ENCODE measurements at places on chromosomes 7 and 10.

DNA sequence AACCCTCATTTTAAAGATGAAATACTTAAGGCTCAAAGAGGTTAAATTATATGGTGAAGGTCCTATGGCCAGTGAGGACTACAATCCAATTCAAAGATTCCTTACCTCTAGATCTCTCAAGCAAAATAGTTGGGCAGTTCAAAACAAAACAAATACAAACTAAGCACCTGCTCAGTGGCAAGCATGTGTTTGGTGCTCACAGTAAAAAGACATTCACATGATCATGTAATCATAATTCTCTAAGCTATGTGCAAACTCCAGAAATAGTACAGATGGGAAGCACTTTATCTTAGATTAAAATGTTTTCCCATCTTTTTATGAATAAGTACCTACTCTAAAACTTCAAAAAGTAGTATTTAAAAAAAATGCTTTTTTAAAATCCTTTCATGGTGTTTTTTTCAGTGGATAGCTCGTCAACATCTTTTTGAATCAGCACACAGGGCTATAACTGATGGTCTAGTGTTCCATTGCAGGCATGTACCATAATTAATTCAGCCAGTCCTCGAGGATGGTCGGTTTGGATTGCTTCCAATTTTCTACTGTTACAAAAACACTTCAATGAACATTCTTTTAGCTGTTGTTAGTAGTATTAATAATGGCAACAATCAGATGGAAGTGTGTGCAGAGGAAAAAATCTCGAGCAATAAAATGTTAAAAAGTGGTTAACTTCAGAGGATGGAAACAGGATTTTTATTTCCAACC, 58.4 kb downstream of the CHCHD3 start:
- DNase-seq = no peak

DNA sequence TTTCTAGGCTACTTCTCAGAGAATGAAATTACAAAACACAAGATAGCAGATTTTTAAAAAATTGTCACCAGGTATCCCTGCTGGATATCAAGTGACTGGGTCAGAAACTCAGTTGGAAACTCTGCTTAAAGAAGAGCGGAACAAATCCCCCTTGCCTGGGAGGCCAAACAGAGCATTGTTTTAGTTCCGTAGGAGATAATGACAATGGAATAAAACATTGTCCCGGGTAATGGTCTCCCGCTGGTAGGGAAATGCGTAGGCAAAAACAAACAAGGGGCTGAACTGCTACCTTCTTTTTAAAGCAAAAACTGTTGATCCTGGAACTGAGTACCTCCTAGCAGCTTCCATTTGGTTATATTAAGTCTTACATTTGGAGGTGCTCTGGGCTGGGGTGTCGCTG, 21.3 kb upstream of the VAX1 start:
- no peak for DNase-seq

- no peak for DNase-seq
Observed at GRCh38 chr10:43336641-43337318, 34.7 kb upstream of the FXYD4 start.

- no peak for DNase-seq
Observed at GRCh38 chr7:14507617-14508016, 394.9 kb downstream of the DGKB start.

DNA sequence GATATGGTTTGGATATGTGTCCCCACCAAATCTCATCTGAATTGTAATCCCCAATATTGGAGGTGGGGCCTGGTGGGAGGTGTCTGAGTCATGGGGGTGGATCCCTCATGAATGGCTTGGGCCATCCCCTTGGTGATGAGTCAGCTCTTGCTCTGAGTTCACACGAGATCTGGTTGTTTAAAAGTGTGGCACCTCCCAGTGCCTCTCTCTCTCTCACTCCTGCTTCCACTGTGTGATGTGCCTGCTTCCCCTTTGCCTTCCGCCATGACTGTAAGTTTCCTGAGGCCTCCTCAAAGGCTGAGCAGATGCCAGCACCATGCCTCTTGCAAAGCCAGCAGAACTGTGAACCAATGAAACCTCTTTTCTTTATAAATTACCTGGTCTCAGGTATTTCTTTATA, 4.8 kb upstream of the GCK start:
- no peak for DNase-seq

DNA sequence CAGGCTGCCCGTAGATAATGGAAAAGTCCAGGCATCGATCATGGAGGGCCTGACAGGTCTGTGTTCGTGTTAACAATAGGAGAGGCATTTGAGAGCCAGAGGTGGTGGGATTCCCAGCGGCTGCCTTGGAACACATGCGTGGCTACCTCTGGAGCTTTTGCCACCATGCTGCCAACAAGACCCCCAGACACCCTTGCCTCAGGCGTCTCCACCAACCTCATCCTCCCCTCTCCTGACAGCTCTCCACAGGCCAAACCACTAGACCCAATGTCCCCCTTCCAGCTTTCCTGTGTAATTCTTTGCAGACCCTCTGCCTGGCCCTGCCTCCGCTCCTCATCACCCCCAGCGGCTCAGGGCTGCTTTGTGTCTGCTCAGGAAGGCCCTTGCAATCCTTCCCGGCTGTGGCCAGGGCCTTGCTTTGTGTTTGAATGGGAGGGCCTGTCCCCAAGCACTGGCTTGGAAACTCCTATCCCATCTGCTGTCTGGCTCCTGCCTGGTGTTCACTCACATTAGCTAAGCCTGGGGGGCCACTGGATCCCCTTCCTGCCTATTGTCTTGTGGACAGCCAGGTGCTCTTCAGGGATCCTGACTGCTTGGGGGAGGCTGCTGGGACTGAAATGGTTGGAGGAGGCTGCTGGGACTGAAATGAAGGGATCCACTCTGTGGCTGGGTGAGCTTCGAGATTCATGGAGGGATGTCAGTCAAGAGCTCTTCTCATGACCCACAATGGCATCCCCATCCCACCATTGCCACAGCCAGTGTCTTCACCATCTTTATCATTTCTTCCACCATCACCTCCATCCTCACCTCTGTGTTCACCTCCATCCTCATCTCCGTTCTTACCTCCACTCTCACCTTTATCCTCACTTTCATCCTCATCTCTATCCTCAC, 60.8 kb upstream of the ELN start:
- no peak for DNase-seq

GRCh38 chr10:80856186-80856585, 318.5 kb downstream of the SH2D4B start:
- DNase-seq = no peak

DNA sequence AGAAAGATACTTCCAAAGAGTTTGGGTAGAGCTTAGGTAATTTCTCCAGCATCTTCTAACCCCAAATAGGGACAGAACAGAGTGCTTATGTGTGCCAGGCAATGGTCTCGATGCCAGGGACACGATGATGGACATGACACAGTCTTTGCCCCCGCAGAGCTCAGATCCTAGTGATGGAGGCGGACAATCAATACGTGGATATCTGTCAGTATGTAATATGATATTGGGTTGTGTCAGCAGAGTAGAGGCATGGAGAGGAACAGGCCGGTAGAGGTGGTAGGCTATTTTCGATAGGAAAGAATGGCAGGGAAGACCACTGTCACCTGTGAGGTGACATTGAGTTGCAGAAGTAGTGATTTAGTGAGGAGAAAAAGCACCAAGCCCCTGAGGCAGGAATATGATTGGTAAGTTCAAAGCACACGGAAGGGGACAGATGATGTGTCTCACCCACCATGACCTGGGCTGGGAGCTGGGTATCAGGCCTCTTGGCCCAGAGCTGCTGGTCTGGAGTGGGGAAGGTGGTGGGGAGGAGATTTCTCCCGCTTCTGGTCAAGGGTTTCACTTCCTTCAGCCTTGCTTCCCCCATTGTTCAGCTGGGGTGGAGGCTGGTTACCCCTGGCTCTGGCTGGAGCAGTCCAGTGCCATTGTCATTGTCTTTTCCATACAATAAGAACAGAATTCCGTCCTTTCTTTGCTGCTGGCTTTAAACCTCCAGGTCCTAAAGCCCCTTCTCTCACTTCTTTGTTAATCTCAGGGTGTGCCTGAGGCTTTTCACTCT, 36.0 kb upstream of the SRGN start:
- DNase-seq = no peak

GRCh38 chr7:90618876-90619275, 22.8 kb downstream of the CDK14 start:
- DNase-seq = no peak

DNA sequence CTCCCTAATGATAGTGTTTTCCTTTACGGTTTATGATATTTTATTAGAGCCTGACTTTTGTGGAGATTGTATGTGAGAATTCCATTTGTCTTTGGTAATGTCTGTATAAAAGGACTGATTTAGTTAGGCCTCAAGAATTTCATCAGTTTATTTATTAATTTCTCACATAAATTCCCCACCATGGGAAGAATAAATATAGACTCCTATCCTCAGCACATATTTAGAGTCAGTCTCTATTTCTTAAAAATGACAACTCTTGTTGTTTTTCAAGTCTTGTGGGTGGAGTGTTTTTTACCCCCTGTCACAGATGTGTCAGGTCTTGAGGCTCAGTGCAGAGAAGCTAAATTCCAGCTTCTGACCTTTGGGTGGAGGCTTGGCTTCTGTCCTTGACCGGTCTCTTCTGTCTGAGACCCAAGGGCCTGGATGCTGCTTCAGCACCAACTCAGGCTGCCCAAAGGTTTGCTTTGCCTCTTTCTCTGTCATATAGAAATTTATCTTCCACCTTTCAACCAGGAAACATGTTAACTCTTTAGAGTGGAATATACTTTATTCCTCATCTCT, 117.3 kb upstream of the INHBA start:
- no peak for DNase-seq

GRCh38 chr10:121352231-121352855, 245.9 kb downstream of the FGFR2 start:
- no peak for DNase-seq

GRCh38 chr7:94333810-94334209, 60.9 kb upstream of the COL1A2 start:
- no peak for DNase-seq

- DNase-seq = no peak
Observed at GRCh38 chr10:129764901-129765663, 199.0 kb downstream of the EBF3 start.

DNA sequence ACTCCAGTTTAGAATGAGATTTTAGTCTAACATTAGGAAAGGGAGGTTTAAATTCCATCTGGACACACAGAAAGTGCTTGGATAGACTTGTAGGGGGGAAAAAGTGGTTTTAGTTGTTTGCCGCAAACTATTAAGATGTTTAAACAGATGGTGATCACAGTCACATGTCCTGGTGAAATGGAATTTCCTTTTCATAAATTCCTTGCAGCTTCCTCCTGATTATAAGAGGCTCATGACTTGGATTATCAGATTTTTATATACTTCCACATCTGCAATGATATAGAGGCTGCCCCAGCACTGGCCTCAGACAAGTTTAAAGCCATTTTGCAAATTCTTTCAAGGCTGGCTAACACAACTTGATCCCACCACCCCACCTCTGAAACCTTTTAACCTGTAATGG, 106.4 kb upstream of the ARMC3 start:
- DNase-seq = no peak

DNA sequence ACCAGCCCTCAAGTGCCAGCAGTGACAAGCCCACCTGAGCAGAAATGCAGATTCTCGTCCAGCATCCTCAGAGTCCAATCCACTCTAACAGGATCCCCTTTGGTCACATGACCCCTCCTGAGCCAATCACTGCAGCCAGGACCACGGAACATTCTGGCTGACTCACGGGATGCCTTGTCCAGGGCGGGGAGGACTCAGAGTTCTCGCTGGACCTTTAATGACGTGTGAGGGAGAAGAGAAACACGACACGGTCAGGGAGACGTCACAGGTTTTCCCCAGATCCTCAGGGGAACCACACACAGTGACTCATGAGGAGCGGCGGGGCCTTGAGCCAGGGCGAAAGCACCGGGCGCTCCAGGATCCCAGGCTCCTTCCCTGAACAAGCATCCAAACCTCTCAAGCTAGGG, 155.7 kb downstream of the PTPRN2 start:
- no peak for DNase-seq

DNA sequence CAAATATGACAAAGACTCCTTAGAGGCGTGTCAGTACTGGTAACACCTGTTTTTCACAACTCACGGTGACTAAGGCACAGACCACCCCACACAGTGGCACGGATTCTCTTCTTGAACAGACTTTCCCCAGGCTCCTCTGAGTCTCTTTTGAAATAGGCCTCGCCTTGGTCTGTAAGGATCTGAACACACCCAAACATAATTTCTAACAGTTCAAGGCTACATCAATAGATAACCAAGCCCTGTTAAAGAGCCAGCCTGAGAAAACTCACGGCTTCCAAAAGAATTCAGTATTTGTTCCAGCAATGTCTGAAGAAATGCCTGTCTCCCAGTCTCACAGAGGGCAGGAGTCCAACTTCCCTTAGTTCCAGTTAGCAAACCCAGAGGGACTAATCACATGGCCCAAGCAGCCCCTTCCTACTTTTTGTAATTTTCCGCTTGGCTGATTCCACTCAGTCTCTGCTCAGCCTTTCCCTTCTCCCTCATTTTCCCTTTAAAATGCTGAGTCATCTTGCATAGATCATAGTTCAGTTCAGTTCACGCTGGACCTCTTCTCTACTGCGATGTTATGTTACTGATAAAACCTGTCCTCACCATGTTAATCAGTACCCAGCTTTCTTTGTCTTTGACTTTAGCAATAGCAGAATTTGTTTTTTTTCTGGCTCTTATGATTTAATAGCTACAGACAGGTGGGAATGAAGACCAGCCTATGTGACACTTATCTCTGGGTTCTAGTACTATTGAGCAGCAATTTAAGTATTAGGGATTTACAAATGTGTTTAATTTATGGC, 22.6 kb upstream of the AKR1C3 start:
- DNase-seq = no peak

- DNase-seq = no peak
Observed at GRCh38 chr7:20651960-20652544, 36.6 kb downstream of the ABCB5 start.

DNA sequence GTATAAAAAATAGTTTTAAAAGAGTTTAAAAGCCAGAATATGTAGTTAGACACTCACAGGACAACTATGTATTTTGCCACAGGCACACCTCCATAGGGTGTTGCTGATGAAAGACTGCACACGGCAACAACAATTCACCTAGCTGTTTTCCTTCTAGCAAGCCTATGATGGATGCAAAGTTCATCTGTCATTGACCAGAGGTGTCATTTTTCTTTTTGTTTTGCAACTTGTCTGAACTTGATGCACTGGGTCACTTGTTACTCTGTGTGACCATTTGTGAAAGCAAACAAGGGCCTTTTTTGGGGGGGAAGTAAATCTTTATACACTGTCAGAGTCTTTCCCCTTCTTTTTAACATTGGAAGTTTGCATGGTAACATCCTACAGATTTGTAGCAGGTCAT, 258.0 kb upstream of the SEMA3A start:
- DNase-seq = no peak

DNA sequence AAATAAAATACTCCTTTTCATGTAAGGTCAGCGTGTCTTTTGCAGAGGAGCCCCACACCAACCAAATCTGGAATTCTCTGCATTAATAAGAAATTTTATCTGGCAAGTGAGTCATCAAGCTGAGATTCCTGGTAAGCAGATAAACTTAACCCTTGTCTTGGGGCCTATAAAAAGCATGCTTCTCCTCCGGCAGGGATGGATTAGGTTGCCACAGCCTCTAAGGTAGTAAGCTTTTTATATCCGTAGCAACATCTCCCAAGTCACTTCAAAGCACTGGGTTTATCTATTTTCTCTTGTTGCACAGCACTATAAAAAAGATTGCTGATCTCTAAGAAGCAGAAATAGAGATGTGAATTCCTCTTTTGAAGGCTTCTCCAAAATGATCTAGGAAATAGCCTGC, 202.8 kb upstream of the NOBOX start:
- no peak for DNase-seq

GRCh38 chr7:133858311-133858710, 268.8 kb upstream of the LRGUK start:
- no peak for DNase-seq

GRCh38 chr7:100538348-100538653, 702 bp upstream of the AGFG2 start:
- no peak for DNase-seq

All from stimulated activated CD8-positive, alpha-beta memory T cell treated with anti-CD3 and anti-CD28 coated beads, Interleukin-15, amount 100 ng/mL, for 24 hours (primary cell).